Pulmonary artery endothelial cell (primary cell): ENCODE measurements at places on chromosomes 13 and 19.

DNA sequence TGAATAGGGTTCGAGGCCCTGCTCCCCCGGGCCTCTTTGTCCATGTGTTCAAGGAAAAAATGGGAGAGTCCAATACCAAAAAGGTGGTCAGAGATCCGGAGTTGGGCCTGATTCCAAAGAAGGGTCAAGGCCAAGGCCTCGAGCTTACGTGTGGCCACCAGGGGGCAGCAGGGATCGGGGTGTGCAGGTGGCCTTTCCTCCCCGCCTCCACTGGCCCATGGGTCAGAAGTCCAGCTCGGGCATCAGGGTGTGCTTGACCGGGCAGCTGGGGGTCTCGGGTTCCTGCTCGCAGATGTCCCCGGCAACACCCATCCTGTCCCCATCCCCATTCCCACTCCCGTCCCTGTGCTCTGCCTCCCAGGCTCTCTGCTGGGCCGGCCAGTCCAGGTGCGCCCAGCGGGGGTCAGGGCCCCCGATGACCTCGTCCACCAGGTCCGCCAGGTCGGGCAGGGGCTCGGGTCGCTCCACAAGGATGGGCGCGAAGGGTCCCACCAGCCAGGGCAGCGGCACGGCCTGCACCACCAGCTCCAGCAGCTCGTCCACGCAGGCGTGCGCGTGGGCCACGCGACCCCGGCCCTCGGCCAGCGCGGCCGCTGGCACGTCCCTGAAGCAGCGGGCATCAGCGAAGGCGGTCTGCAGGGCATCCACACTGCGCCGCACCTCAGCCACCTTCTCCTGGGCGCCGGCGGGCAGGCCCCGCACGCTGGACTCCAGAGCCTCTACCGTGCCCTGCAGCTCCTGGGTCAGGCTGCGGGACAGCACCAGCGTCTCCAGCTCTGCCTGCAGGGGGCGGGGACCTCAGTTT, 5.2 kb upstream of the PLIN4 start:
- peak; percentile 20 for DNase-seq

- no peak for DNase-seq
Observed at GRCh38 chr13:94344126-94344818, 135.2 kb downstream of the DCT start.

DNA sequence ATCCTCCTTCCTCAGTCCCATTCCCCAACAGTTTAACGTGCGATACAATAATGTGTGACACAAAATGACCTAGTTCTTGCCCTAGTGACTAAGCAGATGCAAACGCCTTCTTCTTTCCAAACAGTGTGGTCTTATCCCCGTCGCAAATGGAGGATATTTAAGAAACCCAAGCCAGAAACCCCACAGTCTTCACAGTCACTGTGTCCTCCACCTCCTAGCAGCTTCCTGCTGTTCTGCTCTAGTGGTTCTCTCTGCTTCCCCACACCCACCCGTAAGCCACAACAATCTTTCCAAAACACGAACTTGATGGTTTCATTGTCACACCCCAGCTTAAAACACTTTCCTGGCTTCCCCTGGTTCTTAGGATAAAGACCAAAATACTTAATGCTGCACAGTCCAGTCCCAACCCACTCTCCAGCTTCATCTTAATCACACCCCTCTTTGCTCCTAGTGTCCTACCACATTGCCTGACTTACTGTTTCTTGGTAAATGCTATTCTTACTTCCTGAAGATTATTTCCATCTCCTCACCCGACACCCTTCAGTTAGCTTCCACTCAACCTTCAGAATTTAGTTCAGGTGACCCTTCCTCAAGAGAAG, 32.3 kb downstream of the ITM2B start:
- no peak for DNase-seq

DNA sequence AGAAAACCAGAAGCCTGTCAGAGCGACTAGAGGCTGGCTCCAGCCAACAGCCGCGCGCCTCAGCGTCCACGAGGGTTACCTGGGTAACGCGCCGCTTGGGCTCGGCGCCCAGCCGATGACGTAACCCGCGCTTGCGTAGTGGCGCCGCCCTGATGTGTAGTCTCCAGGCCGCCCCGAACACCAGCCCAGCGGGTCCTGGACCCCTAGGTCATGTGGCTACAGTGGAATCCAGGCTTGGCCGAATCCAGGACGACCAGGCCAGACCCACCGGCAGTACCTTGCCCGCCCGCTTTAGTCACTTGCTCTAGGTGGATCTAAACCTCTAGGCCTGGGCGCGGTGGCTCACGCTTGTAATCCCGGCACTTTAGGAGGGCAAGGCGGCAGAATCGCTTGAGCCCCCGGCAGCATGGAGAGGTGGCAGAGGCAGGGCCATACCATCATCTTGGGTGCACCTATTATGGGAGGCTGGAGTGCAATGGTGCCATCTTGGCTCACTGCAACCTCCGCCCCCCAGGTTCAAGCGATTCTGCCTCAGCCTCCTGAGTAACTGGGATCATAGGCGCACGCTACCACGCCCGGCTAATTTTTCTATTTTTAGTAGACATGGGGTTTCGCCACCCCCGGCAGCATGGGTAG, 7.2 kb upstream of the ZNF606 start:
- peak; percentile 53 for DNase-seq

DNA sequence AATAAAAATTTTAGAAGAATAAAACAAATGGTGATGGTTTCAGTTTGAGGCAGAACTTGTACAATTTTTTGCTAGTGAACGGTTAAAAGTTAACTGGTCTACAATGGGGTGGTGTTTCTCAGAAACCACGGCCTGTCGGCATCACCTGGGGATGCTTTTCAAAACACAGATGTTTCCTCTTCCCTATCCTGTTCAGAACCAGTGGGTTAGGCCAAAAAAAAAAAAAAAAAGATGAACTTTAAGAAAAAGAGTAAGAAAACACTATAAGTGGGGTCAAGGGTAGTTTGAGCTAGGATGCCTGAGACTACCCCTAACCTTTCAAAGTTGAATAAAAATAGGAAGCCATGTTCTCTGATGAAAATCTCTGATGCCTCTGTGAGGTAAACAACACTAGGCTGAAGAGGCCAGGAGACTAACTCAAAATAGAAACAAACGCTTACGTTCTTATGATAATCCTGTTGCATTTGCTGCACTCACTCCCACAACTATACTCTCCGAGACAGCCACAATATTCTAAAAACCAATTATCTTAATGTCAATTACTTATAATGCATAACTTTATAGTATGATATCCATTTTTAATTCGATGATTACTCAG, 3.3 kb downstream of the MTIF3 start:
- no peak for DNase-seq

- DNase-seq: no peak
Observed at GRCh38 chr13:72221276-72221962, 354.4 kb upstream of the DACH1 start.

- no peak for DNase-seq
Observed at GRCh38 chr13:60120617-60121336, 43.0 kb downstream of the DIAPH3 start.

GRCh38 chr19:41302624-41303351, 7.2 kb upstream of the CCDC97 start:
- DNase-seq: no peak

- DNase-seq: no peak
Observed at GRCh38 chr19:5749505-5749904, 29.1 kb downstream of the CATSPERD start.

DNA sequence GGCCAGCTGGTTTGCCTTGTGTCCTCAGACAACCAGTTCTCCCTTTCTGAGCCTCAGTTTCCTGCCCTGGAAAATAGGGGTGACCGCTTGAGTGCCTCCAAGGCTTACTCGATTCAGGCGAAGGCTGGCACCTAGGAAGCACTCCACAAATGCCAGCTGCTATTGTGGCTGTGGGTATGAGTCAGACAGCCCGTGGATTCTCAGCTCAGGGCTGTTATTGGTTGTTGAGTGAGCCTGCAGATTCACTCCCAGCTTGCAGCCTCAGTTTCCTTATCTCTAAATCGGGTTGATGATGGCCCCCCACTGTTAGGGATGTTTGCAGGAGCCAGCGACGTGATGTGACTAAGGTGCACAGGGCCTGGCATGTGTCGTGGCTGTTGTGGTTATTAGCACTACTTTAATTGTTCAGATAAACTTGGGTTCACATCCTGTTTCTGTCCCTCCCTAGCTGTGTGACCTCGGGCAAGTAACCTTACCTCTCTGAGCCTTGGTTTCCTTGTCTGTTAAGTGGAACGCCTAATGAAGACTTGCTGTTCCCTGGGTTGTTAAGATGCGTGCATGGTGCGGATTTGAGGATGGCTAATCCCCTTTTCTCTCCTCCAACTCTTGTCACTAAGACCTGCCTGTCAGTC, 2.4 kb downstream of the MARK4 start:
- no peak for DNase-seq

- no peak for DNase-seq
Observed at GRCh38 chr13:110097013-110097412, 209.9 kb downstream of the COL4A1 start.

- DNase-seq: no peak
Observed at GRCh38 chr19:5615756-5616327, 6.7 kb downstream of the SAFB2 start.

GRCh38 chr19:6685482-6685881, 15.5 kb upstream of the TNFSF14 start:
- DNase-seq: no peak

GRCh38 chr19:33134571-33135041, 2.7 kb downstream of the WDR88 start:
- DNase-seq: no peak

GRCh38 chr19:9342610-9343304, 18.8 kb downstream of the ZNF559 start:
- DNase-seq: no peak

DNA sequence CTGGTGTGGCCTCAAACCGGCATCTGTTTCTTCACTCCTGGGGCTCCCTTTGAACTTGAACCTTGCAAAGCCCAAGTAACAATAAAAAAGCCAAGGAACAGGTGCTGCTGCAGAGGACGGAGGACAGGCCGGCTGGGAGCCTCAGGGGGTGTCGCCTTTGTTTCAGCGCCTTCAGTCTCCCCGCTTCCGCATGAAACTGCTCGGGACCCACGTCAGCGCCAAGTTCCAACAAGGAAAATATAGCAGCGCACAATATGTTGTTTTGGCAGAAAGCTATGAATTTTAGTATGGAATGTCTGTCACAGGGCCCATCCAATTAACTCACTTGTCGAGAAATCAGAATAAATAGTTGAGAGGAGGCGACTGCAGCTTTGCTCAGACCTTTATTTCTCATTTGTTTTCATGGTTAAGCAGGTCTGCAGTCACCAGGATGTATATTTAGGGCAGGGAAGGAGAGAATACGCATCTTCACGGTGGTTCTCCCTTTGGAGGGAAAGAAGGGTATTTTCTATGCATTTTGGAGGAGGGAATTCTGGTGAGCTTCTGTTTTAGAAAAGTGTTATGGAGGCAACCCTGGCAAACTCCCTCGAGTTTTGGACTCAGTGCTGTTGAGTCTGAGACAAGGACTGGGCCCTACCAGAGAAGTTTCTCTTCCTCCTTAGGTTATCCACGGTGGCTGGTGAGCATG, 34.3 kb upstream of the MEDAG start:
- no peak for DNase-seq

GRCh38 chr19:2888731-2889224, 11.9 kb upstream of the ZNF57 start:
- no peak for DNase-seq

GRCh38 chr19:10270616-10271394, at the start of gene ICAM1:
ICAM1 (plus strand) TSS chr19:10271120; CDS start chr19:10271160, 40 bp downstream.
- DNase-seq: peak; percentile 87

DNA sequence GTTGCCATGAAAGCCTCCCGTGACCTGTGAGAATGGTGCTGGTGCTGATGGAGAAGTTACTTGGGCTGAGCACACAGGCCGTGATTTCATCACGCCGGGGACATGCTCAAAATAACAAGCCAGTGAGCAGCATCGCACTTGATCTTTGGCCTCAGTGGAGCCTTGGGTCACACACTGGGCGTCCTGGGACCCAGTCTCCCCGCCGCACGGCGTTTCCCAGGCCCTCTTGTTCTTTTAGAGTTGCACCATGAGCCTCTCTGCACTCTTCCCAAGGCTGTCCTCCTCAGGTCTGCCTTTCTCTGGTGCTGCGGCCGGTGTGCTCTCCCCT, 9.5 kb upstream of the NDUFS7 start:
- no peak for DNase-seq

- DNase-seq: no peak
Observed at GRCh38 chr19:37991841-37992248, 84.8 kb downstream of the SIPA1L3 start.

- DNase-seq: no peak
Observed at GRCh38 chr13:99339736-99340397, 32.7 kb upstream of the GPR183 start.

GRCh38 chr19:367561-367960, 23.0 kb upstream of the MIER2 start:
- no peak for DNase-seq
